NB4 (cell line): ENCODE measurements at places on chromosomes 12 and 14.
A peak's percentile ranks its signal among the peaks of the same experiment; 100 is the strongest.

DNA sequence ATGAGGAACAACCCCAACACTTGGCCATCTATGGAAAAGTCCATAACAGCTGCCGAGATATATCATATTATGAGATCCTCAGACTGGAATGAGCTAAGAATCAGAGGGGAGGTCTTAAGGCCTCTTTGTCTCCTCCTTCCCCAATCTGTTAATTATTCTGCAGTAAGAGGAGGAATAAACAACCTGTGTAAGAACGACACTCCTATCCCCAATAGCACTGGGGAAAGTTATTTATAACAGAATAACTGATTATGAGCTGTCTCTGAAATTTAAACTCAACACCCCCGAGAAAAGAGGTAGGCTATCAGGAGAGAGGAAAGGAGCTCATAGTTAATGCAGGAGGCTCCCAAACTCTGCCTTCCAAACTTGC is 68.0 kb downstream of the NIN start:
- no peak for DNase-seq

DNA sequence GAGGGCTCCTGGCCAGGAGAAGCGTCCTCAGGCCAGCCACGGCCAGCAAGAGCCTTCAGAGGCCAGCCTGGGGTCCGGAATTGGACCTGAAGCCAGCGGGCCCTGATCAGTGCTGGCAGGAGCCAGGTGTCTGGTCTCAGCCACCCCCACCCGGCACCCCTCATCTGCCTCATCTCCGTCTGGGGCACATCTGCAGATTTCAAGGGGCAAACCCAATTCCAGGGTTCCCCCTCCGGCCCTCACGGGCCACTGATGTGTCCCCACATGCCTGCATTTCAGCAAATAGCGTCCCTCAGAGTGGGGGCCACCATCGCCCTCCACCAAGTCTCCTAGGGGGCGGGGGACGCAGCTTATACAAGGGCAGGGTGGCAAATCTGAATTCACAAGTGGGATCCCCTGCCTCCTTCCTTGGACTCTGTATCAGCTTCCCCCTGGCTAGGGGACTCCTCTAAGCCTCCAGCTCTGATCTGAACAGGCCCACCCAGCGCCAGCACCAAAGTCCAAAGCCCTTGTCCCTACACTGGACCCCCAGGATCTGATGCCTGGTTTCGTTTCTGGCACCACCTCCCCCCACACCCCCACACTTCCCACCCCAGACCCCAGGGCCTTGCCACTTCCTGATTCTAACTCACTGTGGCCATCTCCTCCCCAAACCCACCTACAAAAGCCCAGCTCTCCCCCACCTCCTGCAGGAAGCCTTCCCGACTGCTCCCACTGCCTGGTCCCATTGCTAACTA is 10.1 kb downstream of the TMEM179 start:
- DNase-seq = no peak

DNA sequence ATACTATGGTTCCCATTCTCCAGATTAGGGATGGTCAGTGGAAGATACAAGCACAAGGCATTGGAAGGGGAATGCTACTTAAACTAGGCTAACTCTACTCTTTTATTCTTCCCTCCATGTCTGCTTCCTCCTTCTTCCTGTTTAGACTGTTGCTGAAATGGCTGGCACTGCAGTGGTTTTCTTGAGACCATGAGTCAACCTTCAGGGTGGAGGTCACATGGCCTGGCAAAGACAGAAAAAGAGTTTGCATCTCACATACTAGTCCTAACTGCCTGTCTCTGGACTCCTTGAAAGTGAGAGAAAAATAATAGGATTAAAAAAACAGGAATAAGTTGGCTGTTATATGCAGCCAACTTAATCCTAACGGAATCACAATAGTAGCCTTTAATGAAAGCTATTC is 37.0 kb downstream of the ALDH1L2 start:
- DNase-seq = peak; percentile 33

- DNase-seq = no peak
These were observed 159.3 kb downstream of the DACT1 start for GRCh38 chr14:58797010-58797429.

DNA sequence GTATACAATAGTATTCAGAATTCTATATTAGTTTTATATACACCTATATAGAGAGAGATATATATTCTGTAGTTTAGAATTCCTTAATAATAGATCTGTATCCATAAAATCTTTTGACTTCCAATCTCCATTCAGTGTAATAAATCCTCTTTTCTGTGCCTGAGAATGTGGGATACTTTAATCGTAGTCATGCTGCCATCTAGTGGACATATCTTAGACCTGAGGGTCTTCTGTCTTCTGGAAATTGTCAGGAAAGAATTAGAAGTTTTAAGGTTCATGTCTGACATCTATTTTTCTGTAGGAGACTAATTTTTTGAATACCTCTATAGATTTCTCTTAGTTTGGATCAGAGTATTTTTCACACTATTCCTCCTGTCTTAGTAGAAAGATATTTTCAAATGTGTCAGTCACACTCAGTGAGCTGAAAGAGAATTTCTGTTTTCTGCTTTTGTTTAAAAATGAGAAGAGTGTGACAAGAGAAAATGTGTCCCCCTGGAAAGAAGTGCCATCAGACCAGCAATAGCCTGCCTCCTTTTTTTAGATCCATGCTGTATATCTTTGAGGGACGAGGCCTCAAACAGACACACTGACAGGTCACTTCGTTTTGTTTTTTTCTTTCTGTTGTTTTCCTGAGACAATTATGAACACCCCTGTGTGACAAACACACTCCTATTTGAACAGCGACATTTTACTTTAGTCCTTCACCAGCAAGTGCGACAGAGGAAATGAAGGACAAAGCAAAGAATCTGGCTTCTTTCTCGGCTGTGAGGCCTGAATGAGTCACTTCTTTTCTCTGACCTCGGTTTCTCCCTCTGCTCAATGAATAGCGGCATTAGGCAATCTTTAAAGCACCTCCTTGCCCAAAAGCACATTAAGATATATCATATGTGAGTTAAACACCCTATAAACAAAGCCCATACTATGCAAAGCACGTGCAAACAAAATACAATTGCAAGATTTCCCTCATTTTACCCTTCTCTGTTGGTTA is 96.3 kb downstream of the GALC start:
- peak; percentile 53 for DNase-seq

GRCh38 chr14:32078858-32079216 is 1.7 kb downstream of the ARHGAP5 start:
- no peak for DNase-seq

- DNase-seq = no peak
These were observed 12.7 kb upstream of the AMHR2 start for GRCh38 chr12:53410951-53411350.

DNA sequence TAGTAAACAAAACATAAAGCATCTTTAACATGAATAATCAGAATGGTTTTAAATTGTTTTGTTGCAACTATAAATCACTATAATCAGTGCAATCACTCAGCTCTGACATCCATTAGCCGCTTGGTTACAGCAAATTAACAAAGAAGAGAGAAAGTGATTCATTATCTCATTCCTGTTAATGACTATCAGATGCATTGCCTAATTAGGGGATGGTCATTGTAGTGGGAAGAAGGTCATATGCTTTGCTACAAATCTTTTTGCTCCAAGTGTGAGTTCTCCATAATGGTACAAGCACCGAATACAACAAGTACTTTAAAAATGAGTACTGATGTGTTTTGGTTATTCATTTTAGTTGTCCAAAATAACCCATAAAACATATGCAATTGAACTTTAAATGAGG is 272.0 kb downstream of the AKAP6 start:
- DNase-seq = no peak

DNA sequence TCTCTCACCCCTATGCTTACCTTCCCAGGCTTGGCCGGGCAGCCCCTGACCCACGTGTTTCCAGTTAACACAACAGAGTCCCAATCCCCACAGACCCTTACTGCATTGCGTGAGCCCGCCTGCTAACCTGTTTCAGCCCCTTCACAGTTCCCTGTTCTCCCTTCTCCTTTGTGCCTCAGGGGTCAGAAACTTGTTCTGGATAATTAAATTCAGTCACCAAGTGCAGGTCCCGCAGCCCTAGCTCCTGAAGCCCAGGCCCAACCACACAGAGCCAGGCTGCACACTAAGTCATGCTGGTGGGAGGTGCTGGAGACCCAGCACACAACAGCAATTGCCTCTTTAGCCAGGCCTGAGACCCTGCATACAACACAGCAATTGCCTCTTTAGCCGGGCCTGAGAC is 9.6 kb downstream of the ISM2 start:
- DNase-seq = no peak

DNA sequence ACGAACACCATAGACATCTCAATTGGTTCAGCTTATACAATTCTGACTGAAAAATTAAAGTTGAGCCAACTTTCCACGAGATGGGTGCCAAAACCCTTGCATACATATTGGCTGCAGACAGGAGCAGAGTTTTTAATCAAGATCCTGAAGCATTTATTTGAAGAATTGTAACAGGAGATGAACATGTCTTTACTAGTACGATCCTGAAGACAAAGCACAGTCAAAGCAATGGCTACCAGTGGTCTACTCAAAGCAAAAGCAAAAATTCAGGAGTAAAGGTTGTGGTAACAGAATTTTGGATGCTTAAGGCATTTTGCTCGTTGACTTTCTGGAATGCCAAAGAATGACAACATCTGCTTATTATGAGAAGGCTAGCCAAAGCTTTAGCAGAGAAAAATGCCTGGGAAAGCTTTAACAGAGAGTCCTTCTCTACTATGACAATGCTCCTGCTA is 20.7 kb downstream of the ZDHHC17 start:
- no peak for DNase-seq

GRCh38 chr12:105803292-105803691 is 335.5 kb downstream of the NUAK1 start:
- DNase-seq = no peak

DNA sequence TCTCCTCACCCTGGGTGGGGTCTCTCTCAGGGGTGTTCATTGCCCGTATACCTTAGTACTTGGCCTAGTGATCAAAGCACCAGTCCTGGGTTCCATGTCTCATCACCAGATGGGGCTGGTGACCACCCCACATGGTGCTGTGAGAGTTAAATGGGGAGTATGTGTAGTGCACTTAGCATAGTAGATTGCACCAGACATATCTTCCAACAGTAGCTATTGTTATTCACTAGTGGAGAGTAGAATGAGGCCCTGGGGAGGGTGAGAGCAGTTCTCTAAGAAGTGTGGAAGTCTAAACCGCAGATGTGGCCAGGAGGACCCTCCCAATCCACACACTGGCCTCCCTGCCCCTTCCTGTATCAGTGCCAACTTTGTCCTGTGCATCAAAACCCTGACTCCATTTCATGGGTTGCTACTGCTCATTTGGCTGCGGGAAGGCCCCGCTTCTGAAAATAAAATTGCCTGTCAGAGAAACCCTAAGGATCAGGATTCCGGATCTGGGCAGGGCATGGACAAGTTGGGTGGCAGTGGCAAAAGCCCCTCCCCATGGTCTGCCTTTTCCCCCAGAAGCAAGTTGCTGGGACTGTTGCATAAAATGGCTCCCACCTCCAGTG is 4.4 kb downstream of the CD9 start:
- peak; percentile 96 for DNase-seq

GRCh38 chr12:89663577-89664357 is 44.9 kb downstream of the ATP2B1 start:
- peak; percentile 70 for DNase-seq

DNA sequence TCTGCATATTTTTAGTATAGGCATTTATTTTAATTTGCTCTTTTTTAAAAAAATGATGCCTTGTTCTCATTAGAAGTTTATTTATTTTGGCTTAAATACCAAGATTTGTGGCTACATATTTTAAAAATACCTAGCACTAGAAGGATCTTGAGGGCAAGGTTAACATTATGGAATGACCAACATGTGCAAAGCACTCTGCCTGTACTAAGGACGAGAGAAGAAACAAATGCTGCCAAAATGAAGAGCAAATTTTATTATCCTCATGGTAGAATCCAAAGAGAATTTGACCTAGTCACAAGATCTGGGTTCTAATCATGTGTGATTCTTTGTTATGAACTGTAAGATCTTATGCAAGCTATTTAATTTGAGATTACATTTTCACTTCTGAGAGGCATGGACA is 2.8 kb downstream of the CAND1 start:
- no peak for DNase-seq

- no peak for DNase-seq
These were observed 21.7 kb upstream of the GPATCH2L start for GRCh38 chr14:76129851-76130576.
